ENCODE measurements at places on chromosomes 6 and 20.

GRCh38 chr6:56949925-56950495, 4.9 kb upstream of the BEND6 start:
- no peak for DNase-seq

DNA sequence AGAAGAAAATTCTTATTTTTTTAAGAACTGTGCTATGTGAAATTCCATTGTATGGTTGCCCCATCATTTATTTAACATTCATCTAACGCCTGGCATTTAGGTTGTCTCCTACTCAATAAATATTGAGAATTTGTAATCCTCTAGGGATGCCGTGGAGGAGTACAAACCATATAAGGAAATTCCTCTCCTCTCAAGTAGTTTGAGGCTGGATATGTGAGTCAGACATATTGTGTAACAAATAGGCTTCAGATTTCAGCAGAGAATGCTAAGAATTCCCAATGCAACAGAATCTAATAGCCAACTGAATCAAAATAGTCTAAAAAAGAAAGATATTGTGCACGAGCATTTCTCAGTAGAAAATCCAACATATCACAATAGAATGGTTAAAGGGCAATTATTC, 174.7 kb downstream of the OTOR start:
- no peak for DNase-seq

GRCh38 chr6:137320271-137320670, 101.1 kb upstream of the IFNGR1 start:
- no peak for DNase-seq

DNA sequence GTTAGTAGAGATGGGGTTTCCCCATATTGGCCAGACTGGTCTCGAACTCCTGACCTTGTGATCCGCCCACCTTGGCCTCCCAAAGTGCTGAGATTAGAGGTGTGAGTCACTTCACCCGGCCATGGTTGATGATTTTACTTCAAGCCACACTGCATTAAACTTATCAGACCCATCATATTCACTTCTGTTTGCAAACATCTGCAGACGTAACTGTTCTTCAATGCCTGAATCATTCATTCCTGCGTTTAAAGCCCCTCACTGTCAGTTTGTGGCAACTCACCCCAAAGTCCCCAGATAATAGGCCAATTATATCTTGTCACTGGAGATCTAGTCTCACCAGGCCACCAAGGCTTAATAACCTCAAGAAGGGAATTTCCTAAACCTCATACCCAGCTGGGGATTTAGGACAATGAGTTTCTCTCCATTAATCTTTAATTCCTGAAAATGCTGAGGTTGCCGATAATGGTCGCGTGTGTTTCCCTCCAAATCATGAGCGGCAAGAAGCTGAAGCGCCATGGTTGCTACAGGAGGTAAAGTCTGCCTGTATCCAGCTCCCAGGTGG, 229.6 kb downstream of the LY86 start:
- DNase-seq: no peak

GRCh38 chr20:18176318-18176785, 38.7 kb downstream of the KAT14 start:
- no peak for DNase-seq

DNA sequence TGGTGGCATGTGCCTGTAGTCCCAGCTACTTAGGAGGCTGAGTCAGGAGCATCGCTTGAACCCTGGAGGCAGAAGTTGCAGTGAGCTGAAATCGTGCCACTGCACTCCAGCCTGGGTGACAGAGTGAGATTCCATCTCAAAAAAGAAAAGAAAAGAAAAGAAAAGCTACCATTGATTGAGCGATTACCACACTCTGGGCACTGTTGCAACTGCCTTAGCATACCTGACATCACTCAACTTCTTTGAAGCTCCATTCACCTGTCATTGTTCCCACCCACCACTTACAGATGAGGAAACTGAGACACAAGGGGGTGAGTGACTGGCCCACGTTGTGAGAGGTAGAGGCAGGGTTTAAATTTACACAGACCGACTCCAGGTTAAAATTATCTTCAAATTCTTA, 442.1 kb upstream of the SULF2 start:
- DNase-seq: no peak

- DNase-seq: no peak
Measured at GRCh38 chr6:13924146-13924948, 405 bp upstream of the RNF182 start.

DNA sequence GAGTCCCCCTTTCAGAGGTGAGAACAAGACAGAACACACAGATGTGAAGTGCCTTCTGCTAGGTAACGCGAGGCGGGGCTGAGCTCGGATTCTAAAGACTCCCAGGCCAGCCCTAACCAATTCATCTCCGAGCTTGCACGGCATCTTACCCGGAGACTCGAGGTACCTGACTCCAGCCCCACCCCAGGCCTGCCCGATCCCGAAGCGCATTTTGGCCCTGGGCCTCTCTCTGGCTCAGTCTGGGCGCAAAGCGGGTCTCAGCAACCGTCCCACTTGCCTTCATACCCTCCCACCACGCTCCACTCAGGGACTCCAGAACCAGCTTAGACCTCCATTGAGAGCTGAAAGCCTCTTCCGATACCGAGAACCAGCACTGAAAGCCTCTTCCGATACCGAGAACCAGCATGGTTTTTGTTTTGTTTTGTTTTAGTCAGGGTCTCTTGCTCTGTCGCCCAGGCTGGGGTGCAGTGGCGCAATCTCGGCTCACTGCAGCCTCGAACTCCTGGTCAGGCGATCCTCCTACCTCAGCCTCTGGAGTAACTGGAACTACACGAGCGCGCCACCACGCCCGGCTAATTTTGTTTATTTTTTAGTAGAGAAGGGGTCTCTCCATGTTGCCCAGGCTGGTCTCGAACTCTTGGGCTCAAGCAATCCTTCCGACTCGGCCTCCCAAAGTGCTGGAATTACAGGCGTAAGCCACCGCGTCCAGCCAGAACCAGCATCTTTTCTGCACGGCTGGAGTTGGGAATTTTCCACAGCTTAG, 557 bp upstream of the DYNLRB1 start:
- DNase-seq: peak; percentile 84

DNA sequence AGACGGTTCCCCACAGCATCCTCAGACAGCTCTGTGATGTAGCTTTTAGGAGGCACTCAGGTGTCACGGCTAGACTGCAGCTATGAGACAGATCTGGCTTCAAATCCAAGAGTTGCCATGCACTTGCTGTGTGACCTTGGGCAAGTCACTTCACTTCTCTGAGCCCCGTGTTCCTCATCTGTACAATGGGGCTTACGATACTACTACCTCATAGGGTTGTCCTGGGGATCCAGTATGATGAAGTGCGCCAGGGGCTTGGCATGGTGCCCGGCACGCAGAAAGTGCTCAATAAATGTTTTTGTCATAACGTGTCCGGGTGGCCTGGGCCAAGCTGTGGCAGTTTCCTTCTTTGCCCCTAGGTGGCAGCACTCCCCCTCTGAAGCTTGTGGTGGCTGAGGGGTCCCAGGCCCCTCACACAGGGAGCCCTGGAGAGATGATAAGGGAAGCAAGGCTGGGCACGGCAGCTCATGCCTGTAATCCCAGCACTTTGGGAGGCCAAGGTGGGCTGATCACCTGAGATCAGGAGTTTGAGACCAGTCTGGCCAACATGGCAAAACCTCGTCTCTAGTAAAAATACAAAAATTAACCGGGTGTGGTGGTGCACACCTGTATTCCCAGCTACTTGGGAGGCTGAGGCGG, 19.1 kb upstream of the CHMP4B start:
- DNase-seq: peak; percentile 74

DNA sequence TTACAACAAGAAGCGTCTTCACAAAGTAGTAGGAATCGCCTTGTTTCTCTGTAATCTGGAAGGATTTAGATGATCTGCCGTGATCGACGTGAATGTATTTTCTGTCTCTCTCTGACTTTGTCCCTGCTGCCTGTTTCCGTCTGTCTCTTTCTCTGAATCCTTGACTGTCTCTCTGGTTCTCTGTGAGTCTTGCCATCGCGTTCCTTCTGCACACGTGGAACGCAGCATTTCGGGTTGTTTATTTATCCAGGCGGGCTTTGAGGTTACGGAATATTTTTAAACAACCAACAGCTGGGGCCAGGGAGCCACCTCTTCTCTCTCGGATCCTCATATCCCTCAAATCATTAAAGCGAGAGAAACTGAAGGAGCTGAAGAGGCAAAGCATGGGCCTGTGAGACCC, 215.9 kb downstream of the ZDHHC14 start:
- DNase-seq: no peak

DNA sequence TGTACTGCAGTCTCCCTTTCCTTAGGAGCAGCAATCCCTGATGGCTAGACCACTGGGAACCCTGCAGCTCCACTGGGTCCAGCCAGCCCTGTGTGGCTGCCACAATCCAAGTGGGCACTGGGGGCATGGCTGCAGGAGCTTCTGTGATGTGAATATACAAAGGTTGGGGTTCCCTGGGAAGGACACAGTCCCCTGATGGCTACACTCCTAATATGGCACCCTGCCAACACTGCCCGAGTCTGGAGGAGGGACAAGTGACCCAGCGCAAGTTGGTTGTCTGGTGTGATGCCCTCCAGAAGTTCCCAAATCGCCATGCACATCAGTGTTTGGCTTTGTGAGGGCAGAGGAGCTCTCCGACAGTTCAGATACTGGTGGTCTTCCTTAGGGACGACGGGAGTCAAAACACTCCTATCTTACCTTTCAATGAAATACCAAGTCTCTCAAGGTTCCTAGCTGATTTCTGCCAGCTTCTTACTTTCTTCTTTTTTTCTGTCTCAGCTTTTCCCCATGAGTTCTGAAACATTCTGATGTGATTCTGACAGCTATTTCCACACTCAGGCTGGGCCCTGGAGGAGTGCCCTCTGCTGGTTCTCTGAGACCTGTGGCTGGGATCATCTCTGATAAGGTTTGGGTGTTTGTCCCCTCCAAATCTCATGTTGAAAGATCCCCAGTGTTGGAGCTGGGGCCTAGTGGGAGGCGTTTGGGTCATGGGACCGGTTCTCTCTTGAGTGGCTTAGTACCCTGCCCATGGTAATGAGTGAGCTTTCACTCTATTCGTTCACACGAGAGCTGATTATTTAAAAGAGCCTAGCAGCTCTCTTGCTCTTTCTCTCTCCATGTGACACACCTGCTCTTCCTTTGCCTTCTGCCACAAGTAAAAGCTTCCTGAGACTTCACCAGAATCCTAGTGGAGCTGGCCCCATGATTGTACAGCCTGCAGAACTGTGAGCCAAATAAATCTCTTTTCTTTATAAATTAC, 15.5 kb upstream of the ZFP57 start:
- peak; percentile 57 for DNase-seq

DNA sequence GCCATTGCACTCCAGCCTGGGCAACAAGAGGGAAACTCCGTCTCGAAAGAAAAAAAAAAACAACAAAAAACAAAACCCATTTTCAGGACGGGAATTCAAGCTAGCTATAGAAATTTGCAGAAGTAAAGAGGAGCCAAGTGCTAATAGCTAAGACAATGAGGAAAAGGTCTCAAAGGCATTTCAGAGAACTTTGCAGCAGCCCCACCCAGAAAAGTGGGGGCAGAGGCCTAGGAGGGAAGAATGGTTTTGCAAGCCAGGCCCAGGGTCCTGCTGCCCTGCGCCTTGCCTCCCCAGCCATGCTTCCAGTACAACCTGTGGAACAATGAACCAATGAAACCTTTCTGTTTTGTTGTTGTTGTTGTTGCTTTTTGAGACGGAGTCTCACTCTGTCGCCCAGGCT, 38.3 kb upstream of the SAMHD1 start:
- no peak for DNase-seq

DNA sequence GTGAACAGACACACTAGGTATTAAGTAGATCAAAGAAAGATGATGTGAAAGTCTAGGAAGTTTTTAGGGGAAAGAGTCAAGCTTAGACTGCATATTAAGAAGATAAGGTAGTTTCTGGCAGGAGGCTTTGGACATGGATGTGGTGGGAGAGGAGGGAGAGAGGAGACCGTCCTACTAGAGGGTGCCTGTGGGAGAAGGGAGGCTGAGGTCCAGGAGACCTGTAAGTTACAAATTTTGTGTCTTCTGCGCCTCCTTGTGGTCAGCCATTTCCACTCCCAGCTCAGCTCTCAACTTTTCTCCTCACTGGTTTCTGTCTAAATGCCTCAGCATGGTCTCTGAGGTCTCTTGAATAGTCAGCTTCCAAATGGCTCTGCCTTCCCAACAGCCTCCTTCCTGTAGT, 193.5 kb downstream of the UNC5CL start:
- DNase-seq: no peak

- no peak for DNase-seq
Measured at GRCh38 chr6:39075807-39076622, 27.4 kb downstream of the GLP1R start.

DNA sequence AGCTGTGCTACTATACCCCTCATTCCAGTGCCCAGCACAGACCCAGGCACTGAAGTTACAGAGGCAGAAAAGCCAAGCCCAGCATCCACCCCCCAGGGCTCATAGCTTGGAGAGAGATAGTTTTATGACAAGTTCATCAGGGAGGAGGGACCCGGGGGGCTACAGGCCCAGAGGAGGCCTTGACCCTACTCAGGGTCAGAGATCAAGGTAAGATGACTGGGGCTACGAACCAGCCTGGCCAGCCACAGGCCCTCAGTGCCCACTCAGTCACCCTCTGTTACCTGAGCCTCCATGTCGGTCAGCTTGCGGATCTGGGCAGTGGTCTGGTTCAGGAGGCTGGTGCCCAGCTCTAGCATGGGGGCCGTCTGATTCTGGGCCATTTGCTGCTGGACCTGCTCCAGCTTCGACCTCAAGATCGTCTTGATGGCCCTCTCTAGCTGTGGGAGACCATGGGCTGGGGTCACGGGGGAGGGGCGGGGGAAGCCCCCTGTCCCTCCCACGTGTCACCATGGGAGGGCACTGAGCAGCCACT, 26.1 kb downstream of the ANGPT4 start:
- DNase-seq: no peak

DNA sequence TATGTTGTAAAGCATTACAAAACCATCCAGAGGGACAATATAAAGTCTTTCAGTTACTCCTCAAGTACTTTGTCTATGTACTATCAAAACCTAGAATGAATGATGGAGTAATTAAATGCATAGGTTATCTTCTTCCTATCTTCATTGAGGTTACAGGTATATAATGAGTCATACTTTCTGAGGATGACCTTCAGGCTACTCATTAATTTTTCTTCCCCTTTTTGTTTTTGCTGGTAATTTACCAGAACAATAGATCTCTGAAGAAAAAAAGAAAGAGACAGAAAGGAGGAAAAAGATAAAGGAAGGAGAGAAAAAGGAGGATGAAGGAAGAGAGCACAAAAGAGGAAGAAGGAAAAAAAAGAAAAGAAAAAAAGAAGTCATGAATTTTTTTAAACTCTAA, 398.4 kb downstream of the TBC1D32 start:
- no peak for DNase-seq

DNA sequence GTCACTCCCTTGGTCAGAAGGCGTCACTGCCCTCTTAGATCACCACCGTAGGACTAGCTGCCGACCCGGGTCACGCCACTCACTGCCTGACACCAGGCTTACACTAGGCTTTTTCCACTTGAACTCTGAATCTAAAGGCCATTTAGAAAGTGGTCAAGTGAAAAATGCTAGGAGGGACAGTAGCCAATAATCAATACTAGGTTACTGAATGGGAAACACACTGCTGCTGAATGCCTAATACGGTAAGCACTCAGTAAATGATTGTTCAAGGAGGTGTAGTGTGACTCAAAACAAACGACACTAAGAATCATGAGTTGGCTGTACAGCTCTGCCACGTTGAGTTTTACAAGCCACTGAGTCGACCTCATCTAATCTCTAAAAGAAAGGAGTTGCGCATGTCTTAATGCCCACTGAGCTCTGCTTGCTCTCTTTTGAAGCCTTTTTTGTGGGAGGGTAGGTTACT, 760 bp upstream of the IBTK start:
- peak; percentile 44 for DNase-seq

All from GM13977 (cell line).